Aorta (tissue), 5 donors: ENCODE measurements at places on chromosomes 16 and 17.

DNA sequence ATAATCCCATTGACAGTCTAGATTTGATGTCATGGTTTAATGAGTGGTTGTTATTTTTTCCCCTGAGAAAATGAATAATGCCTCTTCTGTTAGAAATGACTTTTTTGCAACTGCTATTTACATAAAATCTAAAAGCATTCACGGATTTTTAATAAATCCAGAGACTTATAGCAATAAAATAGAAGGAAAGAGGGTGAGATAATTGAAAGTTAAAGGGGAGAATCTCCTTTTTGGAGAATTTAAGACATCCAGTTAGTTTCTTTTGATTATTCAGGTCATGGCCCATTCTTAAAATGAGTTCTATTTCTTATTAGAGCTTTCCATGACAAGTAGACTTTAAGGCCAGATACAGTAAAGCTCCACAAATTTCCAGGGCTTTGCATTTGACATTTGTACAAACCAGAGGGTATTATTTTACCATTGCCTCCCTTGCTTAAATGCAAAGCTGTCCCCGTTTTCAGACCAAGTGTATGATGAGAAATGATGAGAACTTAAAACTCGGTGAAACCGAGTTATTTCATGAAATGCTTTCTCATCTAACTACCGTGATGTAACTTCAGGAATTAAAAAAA is 789.0 kb upstream of the SOX9 start:
- no peak for DNase-seq
- no peak overlapping the region for H3K4me3 ChIP-seq
- no peak overlapping the region for H3K27ac ChIP-seq
- H3K4me1 ChIP-seq: no peaks in the 10 kb centered on the region
- no peaks in the 10 kb centered on the region for H3K27me3 ChIP-seq

DNA sequence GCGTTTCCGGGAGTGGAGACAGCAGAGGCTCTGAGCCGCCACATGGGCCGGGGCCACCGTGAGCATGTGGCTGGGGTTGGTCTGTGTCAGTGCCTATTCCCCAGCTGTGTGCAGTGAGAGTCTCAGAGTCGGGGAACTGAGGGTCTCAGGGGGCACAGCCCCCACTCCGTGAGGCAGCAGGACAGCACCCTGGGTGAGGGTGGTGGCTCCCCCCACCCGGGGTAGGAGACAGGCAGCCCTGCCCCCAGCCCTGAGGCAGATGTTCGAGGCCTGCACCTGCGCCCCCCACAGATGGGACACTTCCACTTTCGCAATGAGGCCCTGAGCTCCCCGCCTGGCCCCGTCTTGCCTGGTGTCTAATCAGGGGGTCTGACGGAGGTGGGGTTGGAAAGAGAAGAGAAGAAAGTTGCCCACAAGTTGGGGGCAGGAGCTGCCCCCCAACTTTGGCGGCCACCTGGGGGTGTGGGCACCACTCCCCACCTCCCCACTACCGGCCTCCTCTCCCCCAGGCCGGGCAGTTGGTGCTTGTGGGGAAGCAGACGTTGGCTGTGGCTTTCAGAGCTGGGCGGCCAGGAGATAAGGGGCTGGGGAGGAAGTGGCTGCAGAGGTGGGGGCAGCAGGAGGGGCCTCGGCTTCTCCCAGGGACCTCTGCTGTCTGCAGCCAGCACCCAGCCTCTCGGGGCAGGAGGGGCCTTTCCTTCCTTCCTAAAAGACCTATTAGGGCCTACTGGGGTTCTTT is 1.8 kb upstream of the CBFA2T3 start:
- no peaks in the 10 kb centered on the region for H3K36me3 ChIP-seq
- no peak overlapping the region for H3K27ac ChIP-seq
- H3K27me3 ChIP-seq: no peaks in the 10 kb centered on the region
- H3K4me1 ChIP-seq: no peaks in the 10 kb centered on the region
- DNase-seq: no peak

GRCh38 chr16:70774261-70774660 is 26.7 kb downstream of the VAC14 start:
- no peak for DNase-seq
- no peak overlapping the region for H3K27ac ChIP-seq

- no peaks in the 10 kb centered on the region for H3K27me3 ChIP-seq
- H3K4me3 ChIP-seq: no peak overlapping the region
- no peak overlapping the region for H3K27ac ChIP-seq
- no peaks in the 10 kb centered on the region for H3K4me1 ChIP-seq
- no peak for DNase-seq
- H3K36me3 ChIP-seq: no peaks in the 10 kb centered on the region
Observed at GRCh38 chr17:40936437-40936971, 942 bp downstream of the KRT23 start.

DNA sequence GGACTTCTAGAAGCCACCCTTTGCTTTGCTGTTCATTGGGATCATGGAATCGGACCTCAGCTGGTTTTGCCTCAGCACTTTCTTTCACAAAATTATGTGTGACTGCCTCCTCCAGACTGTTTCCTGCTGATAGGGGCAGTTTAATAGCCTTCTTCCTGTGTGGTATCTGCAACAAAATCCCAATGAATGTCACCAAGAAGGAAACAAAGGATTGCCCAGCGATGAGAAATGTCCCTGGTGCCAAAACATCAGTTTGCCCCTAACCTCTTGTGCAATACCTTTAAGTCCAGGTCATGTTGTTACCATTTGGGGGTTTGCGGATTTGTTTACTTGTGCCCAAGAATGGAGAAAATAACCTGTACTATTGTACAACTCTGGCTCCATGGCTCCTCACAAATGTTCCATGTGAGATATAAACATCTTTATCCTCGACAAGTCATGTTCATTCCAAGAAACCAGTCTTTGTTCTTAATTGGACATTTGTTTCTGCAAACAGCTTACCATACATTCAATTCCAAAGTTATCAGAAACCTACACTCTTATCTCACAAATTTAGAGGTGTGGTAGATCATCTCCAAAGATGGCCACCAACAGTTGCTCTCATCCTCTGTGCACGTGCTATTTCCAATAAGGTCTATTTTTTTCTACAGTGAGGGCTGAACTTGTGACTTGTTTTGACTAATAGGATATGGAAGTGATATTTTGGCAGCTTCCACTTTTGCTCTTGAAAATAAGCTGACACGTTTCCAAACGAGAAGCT is 14.8 kb downstream of the TAC4 start:
- peaks cover 4% of the 10 kb centered on the region for H3K4me1 ChIP-seq
- DNase-seq: no peak
- H3K27me3 ChIP-seq: no peaks in the 10 kb centered on the region
- no peak overlapping the region for H3K4me3 ChIP-seq
- no peaks in the 10 kb centered on the region for H3K36me3 ChIP-seq
- no peak overlapping the region for H3K27ac ChIP-seq

- no peak overlapping the region for H3K4me3 ChIP-seq
- DNase-seq: peak; percentile 41
- H3K27ac ChIP-seq: no peak overlapping the region
- peaks cover 2% of the 10 kb centered on the region for H3K27me3 ChIP-seq
Observed at GRCh38 chr17:79781736-79782575, 4.0 kb downstream of the CBX2 start.

DNA sequence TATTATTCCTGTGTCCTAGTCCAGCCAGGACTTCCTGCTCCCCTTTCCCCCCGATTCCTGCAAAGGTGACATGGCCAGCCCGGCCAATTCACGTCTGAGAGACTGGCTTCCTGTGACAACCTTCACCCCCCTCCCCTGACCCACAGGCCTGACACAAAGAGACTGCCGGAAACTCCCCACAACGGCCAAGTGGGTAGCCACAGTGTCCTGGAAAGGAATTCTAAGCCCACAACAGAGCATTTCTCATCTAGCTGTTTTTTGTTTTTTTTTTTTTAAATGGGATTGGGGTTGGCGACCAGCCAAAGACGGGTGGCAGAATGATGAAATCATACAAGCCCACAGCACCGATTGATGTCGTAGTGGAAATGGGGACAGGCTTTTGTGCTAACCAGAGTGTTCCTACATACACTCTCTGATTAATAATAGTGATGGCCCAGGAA is 2.8 kb upstream of the XAF1 start:
- H3K4me3 ChIP-seq: no peak overlapping the region
- DNase-seq: peak; percentile 77
- no peaks in the 10 kb centered on the region for H3K36me3 ChIP-seq
- H3K27me3 ChIP-seq: no peaks in the 10 kb centered on the region
- no peaks in the 10 kb centered on the region for H3K4me1 ChIP-seq
- H3K27ac ChIP-seq: no peak overlapping the region

GRCh38 chr17:9971991-9972390 is 66.9 kb upstream of the RCVRN start:
- no peak overlapping the region for H3K4me3 ChIP-seq
- H3K27ac ChIP-seq: no peak overlapping the region
- H3K4me1 ChIP-seq: no peaks in the 10 kb centered on the region
- no peaks in the 10 kb centered on the region for H3K27me3 ChIP-seq

DNA sequence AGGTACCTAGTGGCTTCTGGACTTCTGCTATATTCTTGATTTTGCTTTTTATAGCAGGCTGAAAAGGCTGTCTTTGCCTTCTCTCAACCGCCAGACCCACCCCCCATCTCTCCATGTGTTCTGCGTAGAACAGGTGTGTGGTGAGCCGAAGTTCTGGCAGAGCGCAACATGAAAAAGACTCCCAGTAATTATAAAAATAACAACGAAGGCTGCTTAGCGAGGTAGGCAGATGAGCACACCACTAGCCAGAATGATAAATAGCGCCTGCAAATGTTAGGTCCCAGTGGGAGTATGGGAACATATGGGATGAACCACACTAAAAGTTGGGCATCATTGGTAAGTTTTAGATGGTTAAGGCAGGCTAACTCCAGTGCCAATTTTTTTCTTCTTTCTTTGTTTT is 14.0 kb upstream of the RBFOX1 start:
- no peaks in the 10 kb centered on the region for H3K4me1 ChIP-seq
- no peak overlapping the region for H3K4me3 ChIP-seq
- no peak overlapping the region for H3K27ac ChIP-seq
- no peaks in the 10 kb centered on the region for H3K36me3 ChIP-seq
- DNase-seq: no peak
- H3K27me3 ChIP-seq: no peaks in the 10 kb centered on the region

GRCh38 chr16:23514381-23515152 is 4.3 kb upstream of the GGA2 start:
- no peak for DNase-seq
- H3K36me3 ChIP-seq: peaks cover 2% of the 10 kb centered on the region
- H3K4me1 ChIP-seq: no peaks in the 10 kb centered on the region

GRCh38 chr17:62739645-62740388 is 68.3 kb downstream of the MARCHF10 start:
- no peak overlapping the region for H3K4me3 ChIP-seq
- H3K27me3 ChIP-seq: no peaks in the 10 kb centered on the region
- H3K27ac ChIP-seq: no peak overlapping the region
- H3K36me3 ChIP-seq: no peaks in the 10 kb centered on the region
- no peaks in the 10 kb centered on the region for H3K4me1 ChIP-seq

DNA sequence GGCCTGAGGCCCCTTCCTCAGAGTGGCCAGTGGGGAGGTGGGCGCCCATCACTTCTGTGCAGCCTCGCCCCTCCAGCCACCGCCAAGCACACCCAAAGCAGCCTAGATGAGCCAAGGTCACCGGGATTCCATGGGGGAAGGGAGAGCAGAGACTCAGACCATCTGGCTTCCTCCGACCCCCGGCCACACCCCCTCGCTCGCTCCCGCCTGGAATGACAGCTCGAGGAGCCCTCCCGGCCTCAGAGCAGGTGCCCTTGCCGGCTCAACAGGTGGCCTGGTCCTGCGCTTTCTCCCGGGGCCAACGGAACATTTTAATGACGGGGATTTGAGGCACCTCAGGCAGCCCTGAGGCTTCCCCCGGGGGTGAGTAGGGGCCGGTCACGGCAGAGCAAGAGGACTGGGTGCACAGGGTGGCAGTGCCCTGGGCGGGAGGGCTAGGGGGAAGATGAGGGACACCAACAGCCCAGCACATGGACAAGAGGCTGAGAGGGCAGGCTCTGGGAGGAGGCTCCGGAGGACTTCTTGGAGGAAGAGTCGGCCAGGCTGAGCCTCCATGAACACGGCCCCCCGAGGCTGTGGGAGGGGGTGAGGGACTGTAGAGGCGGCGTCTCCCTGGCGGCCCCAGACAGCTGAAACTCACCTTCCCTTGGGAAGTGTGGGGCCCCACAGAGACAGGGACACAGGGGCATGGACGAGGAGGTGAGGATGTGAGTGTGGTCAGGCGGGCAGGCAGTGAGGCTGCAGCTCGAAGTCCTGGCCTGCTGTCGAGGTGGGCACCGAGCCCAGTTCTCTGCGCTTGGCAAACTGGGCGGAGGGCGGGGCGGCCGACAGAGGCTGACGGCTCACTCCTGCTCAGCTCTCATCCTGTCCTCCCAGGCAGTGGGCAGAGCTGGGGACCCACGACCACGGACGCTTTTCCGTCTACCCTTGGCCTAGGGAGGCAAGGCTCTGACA is 12.5 kb upstream of the C1QTNF8 start:
- no peaks in the 10 kb centered on the region for H3K27me3 ChIP-seq
- H3K36me3 ChIP-seq: no peaks in the 10 kb centered on the region
- no peak overlapping the region for H3K4me3 ChIP-seq
- no peaks in the 10 kb centered on the region for H3K4me1 ChIP-seq
- no peak overlapping the region for H3K27ac ChIP-seq
- peak; percentile 92 for DNase-seq

GRCh38 chr16:86789621-86790051 is 211.3 kb downstream of the FOXL1 start:
- DNase-seq: no peak
- no peaks in the 10 kb centered on the region for H3K4me1 ChIP-seq
- no peak overlapping the region for H3K4me3 ChIP-seq
- H3K27ac ChIP-seq: no peak overlapping the region
- no peaks in the 10 kb centered on the region for H3K27me3 ChIP-seq

DNA sequence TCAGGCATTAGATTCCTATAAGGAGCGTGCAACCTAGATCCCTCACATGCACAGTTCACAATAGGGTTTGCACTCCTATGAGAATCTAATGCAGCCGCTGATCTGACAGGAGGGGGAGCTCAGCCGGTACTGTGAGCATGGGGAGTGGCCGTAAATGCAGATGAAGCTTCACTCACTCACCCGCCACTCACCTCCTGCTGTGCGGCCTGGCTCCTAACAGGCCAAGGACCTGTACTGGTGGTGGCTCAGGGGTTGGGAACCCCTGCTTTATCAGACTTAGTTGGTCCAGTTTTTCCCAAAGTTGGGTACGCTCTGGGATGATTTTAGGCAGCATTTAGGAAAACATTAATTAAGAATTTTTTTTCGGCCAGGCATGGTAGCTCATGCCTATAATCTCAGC is 103.8 kb downstream of the MARF1 start:
- no peak overlapping the region for H3K4me3 ChIP-seq
- no peaks in the 10 kb centered on the region for H3K4me1 ChIP-seq
- no peak overlapping the region for H3K27ac ChIP-seq
- H3K36me3 ChIP-seq: no peaks in the 10 kb centered on the region

DNA sequence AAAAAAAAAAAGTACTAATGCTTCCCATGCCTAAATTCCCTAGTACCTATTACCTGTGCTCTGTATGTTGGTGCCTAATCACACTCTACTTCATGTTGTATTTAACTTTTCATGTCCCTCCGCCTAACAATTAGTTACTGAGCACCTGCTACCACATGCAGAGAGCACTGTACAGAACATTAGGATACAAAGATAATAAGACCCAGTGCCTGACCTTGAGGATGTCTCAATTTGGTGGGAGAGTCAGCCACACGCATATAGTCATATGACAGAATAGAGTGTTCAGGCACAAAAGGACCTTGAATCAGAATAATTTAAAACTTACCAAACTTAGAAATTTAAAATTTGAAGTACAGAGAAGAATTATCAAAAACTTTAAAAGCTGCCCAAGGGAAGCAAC is 42.1 kb downstream of the USP31 start:
- no peak for DNase-seq
- H3K27me3 ChIP-seq: no peaks in the 10 kb centered on the region
- no peaks in the 10 kb centered on the region for H3K4me1 ChIP-seq
- no peak overlapping the region for H3K4me3 ChIP-seq

- no peaks in the 10 kb centered on the region for H3K36me3 ChIP-seq
- no peak for DNase-seq
- H3K4me1 ChIP-seq: no peaks in the 10 kb centered on the region
- no peak overlapping the region for H3K27ac ChIP-seq
- H3K4me3 ChIP-seq: no peak overlapping the region
- no peaks in the 10 kb centered on the region for H3K27me3 ChIP-seq
Observed at GRCh38 chr16:86145669-86146068, 246.7 kb downstream of the IRF8 start.
